ENCODE measurements at places on chromosomes 6 and 20.

DNA sequence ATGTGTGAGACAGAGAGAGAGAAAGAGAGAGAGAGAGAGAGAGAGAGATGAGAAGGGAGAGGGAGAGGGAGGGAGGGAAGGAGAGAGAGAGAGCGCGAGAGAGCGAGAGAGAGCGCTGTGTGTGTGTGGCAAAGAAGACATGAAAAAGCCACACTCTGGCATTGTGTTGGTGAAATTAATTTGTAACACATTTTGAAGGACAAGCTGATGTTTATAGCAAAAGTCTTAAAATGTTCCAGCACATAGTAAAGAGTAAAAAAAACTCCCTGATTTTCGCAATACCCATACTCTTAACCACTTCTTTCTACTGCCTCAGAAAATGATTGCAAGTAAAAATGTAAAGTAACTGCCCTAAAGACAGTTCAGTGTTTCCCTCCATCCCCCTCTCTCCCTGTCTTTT, 56.7 kb downstream of the SLC22A1 start:
- DNase-seq, result no peak

DNA sequence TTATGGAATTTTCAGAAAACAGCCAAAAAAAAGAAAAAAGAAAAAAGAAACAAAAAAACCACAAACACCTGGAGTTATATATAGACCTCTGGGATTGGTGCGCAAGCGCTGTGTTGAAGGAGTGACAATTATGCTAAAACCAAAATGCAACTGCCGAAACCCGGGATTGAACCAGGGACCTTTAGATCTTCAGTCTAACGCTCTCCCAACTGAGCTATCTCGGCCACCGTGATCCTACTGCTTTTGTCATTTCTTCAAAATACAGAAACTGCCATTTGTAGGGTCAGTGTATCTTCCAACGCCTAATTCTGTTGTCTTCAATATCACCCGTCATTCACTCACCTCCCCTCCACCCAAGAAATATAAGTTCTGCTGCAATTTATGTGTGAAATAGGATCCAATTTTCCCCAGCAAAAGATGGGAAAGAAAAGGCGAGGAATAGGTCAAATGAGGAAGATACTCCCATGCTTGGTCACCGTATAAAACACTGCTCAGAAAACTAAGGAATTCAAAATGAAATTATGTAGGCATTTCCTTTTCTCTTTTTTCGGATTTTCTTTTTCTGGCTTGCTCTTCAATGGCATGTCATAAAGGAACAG, 116.0 kb downstream of the TRIM27 start:
- DNase-seq, result no peak

- no peak for DNase-seq
Observed at GRCh38 chr6:168949981-168950857, 303.4 kb downstream of the THBS2 start.

DNA sequence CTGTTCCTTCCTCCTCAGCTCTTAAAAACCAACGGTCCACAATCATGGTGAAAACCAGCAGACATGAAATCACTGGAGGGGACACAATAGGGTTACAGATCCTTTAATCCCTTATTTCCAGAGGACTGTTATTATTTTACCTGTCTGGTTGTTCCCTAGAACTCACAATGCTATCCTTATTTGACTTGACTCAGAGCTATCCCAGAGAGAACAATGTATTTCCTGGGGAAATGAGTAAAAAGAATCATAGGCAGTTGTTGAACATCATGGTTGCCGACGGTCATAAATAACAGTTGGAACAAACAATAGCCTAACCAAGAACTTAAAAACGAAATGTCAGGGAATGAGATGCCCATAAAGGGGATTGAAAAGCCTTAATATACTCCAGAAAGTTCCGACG, 9.3 kb downstream of the OR2H1 start:
- no peak for DNase-seq

- DNase-seq, result no peak
Observed at GRCh38 chr6:4550227-4550597, 226.0 kb upstream of the CDYL start.

DNA sequence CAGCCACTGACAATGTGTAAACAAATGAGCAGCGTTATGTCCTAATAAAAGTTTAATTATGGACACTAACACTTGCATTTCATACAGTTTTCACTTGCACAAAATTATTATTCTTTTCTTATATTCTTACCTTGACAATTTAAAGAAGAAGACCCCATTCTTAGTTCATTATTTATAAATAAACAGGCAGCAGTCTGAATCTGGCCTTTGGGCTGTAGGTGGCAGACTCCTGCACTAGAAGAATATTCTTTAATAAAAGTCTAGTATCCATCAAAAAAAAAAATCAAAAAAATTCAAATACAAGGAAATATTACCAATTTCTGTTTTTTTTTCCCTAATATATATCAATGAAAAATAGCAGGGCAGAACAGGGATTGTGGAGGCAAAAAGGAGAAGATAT, 24.8 kb downstream of the PTCHD4 start:
- no peak for DNase-seq

Data from activated CD4-positive, alpha-beta T cell treated with anti-CD3 and anti-CD28 coated beads, Interleukin-2, amount 50 U/mL, for 24 hours (primary cell).